PC-3 (cell line): ENCODE measurements at places on chromosomes 12 and 14. TPM values are rescaled to one million over a fixed set of nuclear protein-coding genes. Genes with fewer than 3 reads are reported as not detected.

KLHL33 gene
- total RNA-seq, result 0.17 TPM in 1 of 2 replicates, not detected in the other

PRH1 gene
- total RNA-seq, result 5.7 and 9.5 TPM in 2 replicates

SLC17A8 gene
- not detected in 2 replicates for total RNA-seq

LRRK2 gene
- total RNA-seq, result 0.33 TPM in 1 of 2 replicates, not detected in the other

IFNG-AS1 gene
- total RNA-seq, result not detected in 2 replicates

CAPZA3 gene
- total RNA-seq, result not detected in 2 replicates

TMEM132C gene
- total RNA-seq, result not detected in 2 replicates

DDX47 gene
- total RNA-seq, result 58.9 and 59.0 TPM in 2 replicates

PA2G4 gene
- 391 and 406 TPM in 2 replicates for total RNA-seq

OTX2 gene
- total RNA-seq, result not detected in 2 replicates

HOXC12 gene
- 0.33 and 1.2 TPM in 2 replicates for total RNA-seq

NAB2 gene
- total RNA-seq, result 17.4 and 20.2 TPM in 2 replicates
